Neural crest cell (in vitro differentiated cells): ENCODE measurements at places on chromosomes 7 and 10. TPM values are rescaled to one million over a fixed set of nuclear protein-coding genes. Genes with fewer than 3 reads are reported as not detected.

GRCh38 chr7:90625051-90625450 lies 28.9 kb downstream of the CDK14 start:
- no peak for DNase-seq

The NODAL gene
- not detected in 2 replicates for total RNA-seq

GRCh38 chr7:19107356-19108146 lies 9.9 kb downstream of the TWIST1 start:
- DNase-seq = no peak

GRCh38 chr7:74583630-74584029 lies 73.9 kb upstream of the GTF2I start:
- DNase-seq = no peak

GRCh38 chr7:33901199-33901598 lies 4.1 kb upstream of the BMPER start:
- no peak for DNase-seq

The POU6F2 gene
- total RNA-seq = 7.6 and 7.9 TPM in 2 replicates

The CHST3 gene
- 24.5 and 25.8 TPM in 2 replicates for total RNA-seq

GRCh38 chr7:30136117-30136731 lies 1.4 kb downstream of the MTURN start:
- no peak for DNase-seq

The EPO gene
- 0.23 and 0.30 TPM in 2 replicates for total RNA-seq

- DNase-seq = no peak
These were observed 286.5 kb downstream of the DOCK4 start for GRCh38 chr7:111919631-111920179.

The HMX3 gene
- not detected in 2 replicates for total RNA-seq

DNA sequence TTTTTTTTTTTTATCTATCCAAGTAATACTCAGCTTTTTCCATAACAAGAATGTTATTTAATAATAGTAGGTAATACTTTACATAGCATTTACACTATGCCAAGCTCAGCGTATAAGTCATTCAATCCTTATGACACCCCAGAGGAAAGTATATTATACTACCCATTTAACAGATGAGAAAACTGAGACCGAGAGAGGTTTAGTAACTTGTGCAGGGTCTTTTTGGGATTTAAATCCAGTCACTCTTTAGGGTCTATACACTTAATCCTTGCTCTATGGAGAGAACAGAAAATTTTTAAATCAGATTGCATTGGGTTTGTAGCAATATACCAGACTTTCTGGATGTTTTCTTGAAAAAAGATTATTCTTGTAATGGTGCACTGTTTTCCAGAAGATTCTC lies 192.2 kb downstream of the ARHGAP21 start:
- no peak for DNase-seq

- no peak for DNase-seq
These were observed 94.5 kb downstream of the PTPRE start for GRCh38 chr10:128001363-128001745.
